ENCODE measurements at places on chromosomes 5 and 9.

- DNase-seq = no peak
Measured at GRCh38 chr5:68729678-68730077, 364.1 kb upstream of the SLC30A5 start.

- DNase-seq = no peak
Measured at GRCh38 chr9:81782313-81782995, 93.1 kb upstream of the TLE1 start.

GRCh38 chr5:134397196-134397595 lies 14.5 kb downstream of the CDKN2AIPNL start:
- no peak for DNase-seq

DNA sequence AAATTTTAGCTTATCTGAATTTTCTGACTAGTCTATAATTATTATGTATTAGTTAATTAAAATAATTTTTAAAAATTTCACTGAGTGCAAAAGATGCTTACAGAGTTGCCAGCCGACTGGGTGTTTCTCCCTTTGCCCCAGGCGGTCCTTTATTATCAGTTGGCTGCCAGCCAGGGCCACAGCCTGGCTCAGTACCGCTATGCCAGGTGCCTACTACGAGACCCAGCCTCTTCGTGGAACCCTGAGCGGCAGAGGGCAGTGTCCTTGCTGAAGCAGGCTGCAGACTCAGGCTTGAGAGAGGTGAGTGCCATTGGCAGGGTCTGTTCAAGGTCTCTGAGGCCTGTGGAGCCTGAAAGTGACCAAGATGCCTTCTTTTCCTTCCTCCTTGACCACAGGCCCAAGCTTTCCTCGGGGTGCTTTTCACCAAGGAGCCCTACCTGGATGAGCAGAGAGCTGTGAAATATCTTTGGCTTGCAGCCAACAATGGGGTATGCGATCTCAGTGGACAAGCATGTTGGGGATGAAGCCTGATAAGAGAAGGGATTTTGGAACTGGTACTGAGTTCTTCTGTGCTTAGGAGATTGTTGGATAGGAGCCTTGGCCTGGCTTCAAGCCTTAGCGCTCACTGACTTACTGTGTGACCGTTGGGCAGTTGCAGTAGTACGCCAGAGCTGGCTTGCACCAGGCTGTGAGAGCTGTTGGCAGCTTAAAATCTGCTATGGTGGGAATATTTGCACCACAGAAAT lies 10.6 kb downstream of the DELE1 start:
- DNase-seq = peak; percentile 82

DNA sequence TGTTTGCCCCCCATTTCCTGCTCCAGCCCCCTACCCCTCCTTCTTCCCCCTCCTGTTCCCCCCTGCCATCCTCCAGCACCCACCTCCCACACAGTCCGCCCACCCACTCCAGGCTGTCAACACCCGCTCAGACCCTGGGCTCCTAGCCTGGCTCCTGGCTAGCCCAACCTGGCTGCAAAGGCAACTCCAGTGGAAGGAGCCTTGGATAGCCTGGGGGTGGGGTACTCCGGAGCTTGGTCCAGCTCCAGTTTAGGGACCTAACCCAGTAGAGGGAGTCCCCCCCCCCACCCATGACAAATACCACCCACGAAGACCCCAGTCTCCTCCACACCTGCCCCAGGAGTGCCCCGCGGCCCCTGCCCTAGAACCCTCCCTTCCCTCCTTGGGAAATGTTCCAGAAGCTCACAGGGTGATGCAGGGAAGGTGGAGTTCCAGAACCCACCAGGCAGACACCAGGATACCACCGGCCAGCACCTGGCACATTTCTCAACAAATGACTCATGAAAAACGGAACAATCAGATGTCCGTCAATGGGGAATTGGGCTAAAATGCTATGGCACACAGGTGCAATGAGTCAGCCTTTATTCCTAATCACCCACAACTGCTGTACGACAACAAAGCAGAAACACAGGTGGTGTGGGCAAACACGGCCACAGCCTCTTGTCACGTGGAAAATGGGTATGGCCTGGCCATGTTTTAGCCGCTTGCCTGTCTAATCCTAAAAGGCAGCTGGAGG lies 901 bp upstream of the SLC12A7 start:
- no peak for DNase-seq

DNA sequence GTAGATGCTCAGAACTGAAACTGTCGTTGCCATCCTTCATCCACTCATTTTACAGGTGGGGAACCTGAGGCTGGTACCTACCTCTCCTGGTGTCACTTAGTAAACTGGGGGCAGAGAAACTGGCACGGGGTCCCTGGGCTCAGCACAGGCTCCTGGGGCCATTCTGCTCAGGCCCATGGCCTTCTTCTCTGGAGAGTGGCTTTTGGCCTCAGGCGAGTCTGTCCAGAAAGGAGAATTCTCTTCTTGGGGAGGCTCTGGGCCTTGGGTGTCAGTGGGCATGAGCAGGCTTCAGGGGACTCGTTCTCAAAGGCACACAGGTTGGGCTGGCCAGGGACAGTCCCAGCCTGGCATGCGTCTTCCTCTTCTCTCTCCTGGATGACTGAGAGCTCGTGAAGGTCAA lies 24.6 kb downstream of the COL5A1 start:
- no peak for DNase-seq

DNA sequence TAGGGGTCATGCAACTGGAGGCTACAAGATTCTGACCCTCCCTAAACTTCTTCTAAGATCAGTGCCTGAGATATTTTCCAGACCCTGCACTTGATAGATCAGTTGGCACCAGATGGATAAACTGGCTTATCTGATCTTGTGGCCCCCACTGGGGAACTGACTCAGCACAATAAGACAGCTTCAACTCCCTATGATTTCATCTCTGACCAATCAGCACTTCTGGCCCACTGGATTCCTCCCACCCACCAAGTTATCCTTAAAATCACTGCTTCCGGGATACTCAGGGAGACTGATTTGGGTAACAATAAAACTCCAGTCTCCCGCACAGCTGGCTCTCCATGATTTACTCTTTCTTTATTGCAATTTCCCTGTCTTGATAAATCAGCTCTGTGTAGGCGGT lies 2180.4 kb upstream of the WWC1 start:
- no peak for DNase-seq

GRCh38 chr9:129469988-129470316 lies 150.9 kb downstream of the C9orf50 start:
- no peak for DNase-seq

- DNase-seq = no peak
Measured at GRCh38 chr5:100252944-100253343, 282.2 kb upstream of the FAM174A start.

DNA sequence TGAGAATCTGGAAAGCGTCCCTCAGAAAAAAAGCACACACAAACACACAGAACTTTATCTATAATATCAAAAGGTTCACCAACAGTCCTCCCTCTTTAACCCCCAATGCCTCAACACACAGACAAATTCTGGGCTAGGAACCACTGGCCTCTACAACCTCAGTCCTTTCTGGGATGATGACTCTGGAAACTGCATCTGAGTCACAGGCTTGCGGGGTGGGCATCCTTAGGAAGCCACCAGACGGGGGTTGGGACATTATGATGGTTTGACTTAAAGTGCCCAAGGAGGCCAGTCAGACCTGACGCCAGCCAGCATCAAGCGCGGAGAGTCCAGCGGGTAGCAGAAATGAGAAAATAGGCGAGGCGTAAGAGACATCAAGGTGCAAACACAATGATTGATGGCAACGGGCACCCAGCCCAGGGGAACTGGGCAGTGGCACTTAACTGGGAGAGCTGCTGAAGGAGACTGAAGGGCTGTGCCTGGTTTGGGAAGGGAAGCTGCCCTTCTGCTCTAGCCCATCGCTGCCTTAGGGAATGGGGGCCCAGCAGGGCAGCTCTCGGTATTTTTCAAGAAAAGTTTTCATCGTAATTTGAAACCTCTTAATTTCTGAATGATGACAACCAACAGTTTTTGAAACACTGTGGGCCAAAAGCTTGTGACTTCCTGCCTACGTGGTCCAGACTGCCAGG lies 20.7 kb downstream of the SPRY4 start:
- no peak for DNase-seq

- no peak for DNase-seq
Measured at GRCh38 chr5:97476852-97477534, 293.9 kb upstream of the RIOK2 start.

DNA sequence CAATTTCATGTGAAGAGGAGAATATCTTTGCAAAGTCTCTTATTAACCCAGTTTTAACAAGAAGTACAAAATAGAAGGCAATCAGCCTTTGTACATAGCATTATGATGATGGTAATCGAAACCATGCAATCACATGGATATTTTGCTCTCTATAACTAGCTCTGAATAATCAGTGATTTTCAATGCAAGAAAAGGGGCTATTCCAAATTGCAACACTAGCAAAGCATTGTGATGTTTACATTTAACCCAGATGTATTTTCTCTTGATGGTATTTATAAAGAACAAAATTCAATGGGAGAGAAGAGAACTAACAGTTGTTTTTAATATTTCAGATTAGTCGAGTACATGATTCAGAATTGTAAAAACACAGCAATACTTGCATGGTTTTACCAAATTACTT lies 437.5 kb upstream of the DMAC1 start:
- no peak for DNase-seq

GRCh38 chr9:113995401-113995800 lies 82.7 kb downstream of the AMBP start:
- DNase-seq = no peak

GRCh38 chr9:131776473-131776872 lies 36.6 kb upstream of the RAPGEF1 start:
- no peak for DNase-seq

DNA sequence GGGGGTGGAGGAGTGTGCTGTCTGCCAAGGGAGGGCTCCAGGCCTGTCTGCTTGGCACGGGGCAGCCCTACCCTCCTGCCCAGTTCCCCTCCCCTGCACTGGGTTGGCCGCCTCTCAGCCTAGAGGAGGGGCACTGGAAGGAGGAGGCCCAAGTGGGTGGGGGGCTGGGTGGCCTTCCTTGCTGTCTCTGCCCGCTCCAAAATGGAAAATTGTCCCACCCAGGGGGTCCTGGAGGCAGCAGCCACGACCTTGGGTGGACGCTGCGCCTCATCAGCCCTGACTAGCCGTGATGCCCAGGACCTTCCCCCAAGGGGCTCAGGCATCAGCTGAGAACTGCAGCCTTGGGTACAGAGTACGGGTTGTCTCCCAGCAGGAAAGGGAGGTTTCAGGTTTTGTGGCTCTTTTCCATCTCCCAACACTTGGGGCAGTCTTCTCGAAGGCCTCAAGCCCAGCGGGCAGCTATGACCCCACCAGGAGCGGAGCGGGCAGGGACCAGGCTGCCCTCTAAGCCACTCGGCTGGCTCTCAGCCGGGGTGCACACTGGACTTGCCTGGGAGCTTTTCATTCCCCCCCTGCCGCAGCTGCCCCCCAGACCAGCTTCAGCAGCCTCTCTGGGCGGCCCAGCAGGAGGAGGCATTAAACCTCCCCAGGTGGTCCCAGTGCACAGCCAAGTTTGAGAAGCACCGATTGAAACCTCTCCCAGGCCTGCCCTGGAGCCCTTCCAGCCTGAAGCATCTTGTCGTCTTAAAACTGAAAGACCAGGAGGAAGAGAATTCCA lies 20.6 kb downstream of the NTNG2 start:
- no peak for DNase-seq

DNA sequence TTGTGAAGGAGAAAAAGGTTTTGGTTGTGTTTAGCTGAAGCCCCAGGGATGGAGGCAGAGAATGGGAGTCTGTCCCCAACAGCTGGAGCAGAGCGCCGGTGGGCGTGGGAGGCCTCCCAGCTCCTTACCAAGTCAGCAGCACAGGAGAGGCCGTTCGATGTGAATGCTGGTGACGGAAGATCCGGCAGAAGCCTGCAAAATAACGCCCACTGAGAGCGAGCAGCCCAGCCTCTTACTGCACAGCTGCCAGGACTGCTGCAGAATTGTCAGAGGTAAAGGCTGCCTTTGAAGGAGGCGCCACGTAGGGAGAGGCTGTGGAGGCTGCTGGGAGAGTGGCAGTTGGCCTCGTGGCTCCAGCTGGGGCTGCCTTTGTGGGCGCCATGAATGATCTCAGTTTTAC lies 26.2 kb downstream of the ANGPTL2 start:
- DNase-seq = no peak

DNA sequence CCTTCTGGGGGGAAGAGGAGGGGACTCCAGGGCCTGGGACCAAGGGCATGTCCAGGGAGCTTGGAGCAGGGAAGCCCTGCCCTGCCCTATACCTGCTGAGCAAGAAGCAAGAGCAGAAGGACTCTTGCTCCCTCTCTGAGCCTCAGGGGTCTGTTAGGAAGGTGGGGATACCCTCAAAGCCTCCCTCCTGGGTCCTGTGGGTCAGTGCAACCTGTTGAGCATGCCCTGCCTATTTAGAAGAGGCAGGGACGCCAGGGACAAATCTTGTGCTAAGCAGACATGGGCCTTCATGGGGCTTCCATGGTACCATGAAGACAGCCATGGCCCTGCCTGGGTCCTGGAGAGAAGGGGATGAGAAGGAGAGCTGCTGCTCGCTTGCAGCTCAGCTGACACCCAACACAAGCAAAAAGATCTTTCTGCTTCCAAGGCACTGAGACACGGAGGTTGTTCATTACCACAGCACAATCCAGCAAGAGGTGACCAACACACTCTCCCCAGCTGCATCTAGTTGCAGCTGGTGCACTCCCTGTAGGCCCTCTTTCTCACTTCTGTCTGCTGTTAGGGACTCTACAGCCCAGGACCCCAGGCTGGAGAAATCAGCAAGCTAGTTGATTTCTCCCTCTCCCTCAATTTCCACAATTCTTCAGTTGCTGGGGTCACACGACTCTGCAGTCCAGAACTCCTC lies 39.3 kb downstream of the C9orf50 start:
- DNase-seq = no peak

- no peak for DNase-seq
Measured at GRCh38 chr5:172453206-172453985, 929 bp downstream of the SH3PXD2B start.

DNA sequence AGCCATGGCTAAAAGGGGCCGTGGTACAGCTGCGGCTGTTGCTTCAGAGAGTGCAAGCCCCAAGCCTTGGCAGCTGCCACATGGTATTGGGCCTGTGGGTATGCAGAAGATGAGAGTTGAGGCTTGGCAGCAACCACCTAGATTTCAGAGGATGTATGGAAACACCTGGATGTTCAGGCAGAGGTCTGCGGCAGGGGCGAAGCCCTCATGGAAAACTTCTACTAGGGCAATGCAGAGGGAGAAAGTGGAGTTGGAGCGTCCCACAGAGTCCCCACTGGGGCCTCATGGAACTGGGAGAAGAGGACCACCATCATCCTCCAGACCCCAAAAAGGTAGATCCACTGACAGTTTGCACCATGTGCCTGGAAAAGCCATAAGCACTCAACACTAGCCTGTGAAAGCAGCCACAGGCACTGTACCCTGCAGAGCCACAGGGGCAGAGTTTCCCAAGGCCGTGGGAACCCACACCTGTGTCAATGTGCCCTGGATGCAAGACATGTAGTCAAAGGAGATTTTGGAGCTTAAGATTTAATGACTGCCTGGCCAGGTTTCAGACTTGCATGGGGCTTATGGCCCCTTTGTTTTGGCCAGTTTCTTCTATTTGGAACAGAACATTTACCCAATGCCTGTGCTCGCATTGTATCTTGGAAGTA lies 65.9 kb downstream of the DMXL1 start:
- DNase-seq = no peak

GRCh38 chr5:82657033-82657699 lies 379.0 kb upstream of the RPS23 start:
- no peak for DNase-seq

DNA sequence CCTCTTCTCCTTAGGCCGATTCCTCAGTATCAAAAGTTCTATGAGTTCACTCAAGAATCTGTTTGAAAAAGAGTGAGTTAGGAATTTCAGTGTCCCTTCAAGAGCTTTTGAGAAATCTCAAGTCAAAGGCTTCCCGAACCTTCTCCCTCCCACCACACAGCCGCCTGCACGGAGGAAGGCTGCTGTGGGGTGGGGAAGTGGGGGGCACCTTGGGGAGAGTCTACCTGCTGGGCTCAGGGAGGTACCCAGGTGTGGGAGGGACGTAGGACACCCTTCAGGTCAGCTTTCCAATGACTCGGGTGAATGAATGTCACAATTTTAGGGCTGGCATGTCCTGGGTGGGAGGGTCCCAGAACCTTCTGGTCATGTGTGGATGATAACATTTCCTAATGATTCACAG lies 17.5 kb downstream of the CXCL14 start:
- no peak for DNase-seq
